ENCODE measurements at places on chromosomes 13 and 19.
A peak's percentile ranks its signal among the peaks of the same experiment; 100 is the strongest.

- DNase-seq, result no peak
Observed at GRCh38 chr19:13962699-13963602, 10.6 kb downstream of the DCAF15 start.

GRCh38 chr13:106867249-106867648 lies 299.3 kb upstream of the ARGLU1 start:
- DNase-seq, result no peak

GRCh38 chr19:8185343-8186068 lies 23.7 kb upstream of the CERS4 start:
- DNase-seq, result no peak

GRCh38 chr13:66951426-66951825 lies 278.7 kb downstream of the PCDH9 start:
- no peak for DNase-seq

GRCh38 chr19:49387936-49388372 lies at the start of gene KASH5:
Gene KASH5, plus strand, starts transcription at chr19:49388249. Its CDS starts 2,635 bp downstream, at chr19:49390884.
- peak; percentile 84 for DNase-seq

DNA sequence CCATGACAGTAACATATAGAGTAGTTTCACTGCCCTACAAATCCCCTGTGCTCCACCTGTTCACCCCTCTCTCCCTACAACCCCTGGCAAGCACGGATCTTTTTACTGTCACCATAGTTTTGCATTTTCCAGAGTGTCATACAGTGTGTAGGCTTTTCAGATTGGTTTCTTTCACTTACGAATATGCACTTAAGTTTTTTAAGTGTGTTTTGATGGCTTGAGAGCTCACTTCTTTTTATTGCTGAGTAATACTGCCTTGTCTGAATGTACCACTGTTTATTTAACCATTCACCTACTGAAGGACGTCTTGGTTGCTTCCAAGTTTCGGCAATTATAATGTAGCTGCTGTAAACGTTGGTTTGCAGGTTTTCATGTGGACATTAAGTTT lies 175.1 kb downstream of the ITGBL1 start:
- DNase-seq, result no peak

All from stimulated activated CD4-positive, alpha-beta T cell treated with anti-CD3 and anti-CD28 coated beads, Interleukin-1b, Interleukin-23, amount 100 ng/mL, for 1 hour (primary cell).